ENCODE measurements at places on chromosomes 1 and 21.

- DNase-seq, result peak; percentile 66
Measured at GRCh38 chr1:160539990-160540858, 17.2 kb upstream of the SLAMF6 start.

- DNase-seq, result no peak
Measured at GRCh38 chr1:168843401-168843800, 114.4 kb upstream of the DPT start.

- DNase-seq, result no peak
Measured at GRCh38 chr1:40851643-40852042, 10.5 kb downstream of the CITED4 start.

GRCh38 chr1:917466-918091, 6.1 kb upstream of the SAMD11 start:
- DNase-seq, result no peak

DNA sequence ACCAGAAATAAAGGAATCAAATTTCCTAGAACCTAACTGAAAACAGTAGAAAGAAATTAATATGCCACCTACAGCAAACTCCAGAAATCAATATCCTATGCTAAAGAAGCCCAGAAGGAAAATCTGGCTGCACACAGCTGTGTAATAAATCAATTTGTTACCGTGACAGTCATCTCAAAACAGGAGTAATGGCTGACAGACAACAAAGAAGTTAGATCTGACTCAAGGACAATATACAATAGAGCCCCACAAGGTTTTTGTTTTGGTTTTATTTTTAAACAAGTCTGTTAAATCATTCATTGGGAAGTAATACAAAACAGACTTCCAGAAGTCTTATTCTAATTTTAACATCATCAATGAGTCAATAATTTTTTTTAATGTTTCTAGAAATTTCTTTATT, 168.4 kb downstream of the RERE start:
- no peak for DNase-seq

DNA sequence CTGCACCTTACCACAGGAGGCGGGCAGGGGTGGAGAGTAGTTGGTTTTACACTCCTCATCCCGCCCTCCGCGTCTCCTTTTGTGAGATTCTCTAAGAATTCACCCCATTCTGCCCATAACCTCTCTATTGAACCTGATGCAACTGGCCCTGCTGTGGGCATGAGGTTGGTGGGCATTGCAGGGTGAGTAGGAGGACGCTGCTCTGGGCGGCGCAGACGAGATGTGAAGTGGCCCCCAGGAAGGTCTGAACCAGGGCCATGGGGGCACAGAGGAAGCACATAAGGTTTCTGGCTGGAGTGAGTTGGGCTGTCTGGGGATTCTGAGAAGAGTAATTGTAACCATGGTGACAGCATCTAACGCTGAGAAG, 8.8 kb downstream of the PADI1 start:
- no peak for DNase-seq

DNA sequence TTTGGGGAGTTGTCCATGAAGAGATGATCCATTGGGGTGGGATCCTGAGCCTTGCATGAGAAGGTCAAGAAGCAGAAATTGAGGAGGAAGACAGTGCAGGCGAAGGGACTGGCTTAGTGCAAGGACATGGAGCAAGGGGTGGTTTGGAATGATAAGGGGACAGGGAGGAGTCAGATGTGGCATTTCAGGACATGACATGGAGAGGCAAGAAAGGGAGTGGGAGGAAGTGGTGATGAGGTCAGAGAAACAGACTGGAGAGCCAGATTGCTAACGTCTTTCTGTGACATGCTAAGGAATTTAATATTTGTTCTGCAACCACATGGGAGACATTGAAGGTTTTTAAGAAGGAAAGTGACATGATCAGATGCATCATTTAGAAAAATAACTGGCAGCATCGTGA, 346.8 kb upstream of the FMN2 start:
- no peak for DNase-seq

DNA sequence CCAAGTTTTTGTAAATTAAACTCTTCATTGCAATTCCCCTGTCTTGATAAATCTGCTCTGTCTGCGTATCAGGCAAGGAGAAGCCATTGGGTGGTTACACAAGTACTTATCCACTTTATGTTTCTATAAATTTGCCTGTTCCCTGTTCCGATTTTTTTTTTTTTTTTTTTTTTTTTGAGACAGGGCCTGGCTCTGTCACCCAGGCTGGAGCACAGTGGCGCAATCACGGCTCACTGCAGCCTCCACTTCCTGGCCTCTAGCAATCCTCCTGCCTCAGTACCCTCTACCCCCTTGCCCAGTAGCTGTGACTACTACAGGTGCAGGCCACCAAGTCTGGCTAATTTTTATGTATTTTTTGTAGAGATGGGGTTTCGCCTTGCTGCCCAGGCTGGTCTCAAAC, 11.1 kb upstream of the CSRP1 start:
- DNase-seq, result no peak

- no peak for DNase-seq
Measured at GRCh38 chr1:180267761-180268555, 37.9 kb downstream of the LHX4 start.

- DNase-seq, result no peak
Measured at GRCh38 chr1:224528900-224529299, 87.2 kb upstream of the CNIH3 start.

DNA sequence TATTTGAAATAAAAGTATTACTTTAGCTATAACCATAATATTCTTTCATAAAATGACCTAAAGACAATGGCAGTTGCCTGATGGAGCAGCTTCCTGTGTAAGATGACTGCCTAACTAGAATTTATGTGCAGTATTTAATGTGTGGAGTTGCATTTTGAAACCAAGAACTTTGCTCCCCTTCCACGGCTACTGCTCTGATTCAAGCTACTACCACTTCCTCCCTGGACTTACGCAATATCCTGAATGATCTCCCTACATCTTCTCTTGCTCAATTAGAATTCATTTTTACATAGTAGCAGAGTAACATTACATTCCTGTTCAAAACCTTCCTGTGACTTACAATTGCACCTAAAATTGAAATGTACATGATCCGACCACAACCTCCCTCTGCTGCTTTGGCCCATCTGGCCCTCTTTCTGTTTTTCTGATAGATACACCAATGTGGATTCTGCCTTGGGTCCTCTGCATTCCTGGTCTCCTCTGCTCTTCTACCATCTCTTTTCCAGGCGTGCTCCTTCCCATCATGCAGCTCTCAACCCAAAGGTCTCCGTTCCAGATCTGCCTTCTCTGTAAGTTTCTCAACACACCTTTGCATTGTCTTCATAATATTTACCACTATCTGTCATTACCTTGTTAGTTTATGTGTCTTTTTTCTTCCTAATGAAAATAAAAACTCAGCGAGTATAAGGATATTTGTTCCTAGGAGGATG, 47.4 kb upstream of the USP25 start:
- no peak for DNase-seq

GRCh38 chr1:41638086-41639024, 153.9 kb upstream of the EDN2 start:
- DNase-seq, result no peak

DNA sequence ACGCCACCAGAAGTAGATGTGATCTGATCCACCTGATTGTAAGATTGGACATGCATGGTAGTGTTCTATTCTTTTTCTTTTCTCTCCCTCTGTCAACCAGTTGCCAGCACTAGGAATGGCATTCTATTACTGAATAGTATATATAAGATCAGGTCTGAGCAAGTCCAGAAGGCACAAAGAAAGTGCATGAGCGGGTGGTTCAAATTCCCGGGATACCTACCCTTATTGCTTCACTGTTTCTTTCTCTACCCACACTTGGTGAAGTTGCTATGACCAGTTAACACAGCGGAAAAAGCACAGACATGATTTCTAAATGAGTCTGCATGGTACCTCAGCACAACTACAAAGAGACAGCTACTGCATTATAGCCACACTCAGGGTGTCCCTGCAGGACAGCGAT, 64.0 kb downstream of the SLC9A1 start:
- DNase-seq, result no peak

DNA sequence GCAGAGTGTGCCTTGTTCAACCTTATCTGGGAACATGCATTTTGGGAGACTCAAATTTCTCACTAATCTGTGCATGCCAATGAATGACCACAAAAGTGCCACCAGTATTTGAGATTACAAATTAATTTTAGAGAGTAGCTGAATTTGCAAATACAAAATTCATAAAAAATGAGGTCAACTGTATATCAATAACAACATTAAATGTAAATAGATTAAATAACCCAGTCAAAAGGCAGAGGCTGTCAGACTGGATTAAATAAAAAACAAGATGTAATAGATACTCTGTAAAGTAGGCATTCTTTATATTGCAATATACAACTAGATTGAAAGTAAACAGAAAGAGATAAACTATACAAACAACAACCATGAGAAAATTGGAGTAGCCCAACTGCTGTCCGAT, 5.5 kb upstream of the KRTAP10-3 start:
- no peak for DNase-seq

DNA sequence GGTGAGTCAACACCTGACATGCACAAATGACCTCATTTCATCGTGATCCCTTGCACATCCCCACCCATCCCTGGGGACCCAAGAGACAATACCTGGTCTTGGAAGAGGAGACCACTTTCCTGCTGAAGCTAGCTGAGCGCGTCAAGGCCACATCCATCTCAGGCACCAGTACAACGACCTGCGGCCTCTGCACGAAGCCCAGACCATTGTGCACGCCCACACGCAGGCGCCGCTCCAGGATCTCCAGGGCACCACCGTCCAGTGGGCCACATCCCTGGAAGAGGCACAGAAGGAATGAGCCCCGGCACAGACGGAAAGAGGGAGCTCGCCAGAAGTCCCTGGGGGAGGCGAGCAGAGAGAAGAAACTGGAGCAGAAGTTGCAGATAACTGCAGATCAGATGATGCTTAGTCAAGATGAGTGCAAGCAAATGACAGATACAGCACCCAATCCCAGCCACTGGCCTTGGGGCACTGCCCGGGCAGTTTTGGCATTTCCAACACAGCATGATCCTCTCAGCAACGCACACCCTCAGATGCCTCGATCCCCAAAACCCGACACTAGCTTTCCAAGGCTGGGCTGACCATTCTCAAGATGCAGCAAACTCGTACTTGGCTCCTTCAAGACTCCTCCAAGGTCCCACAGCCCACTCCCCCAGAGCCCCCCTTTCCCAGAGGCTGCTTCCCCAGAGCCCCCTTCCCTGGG, 44.1 kb downstream of the NPHP4 start:
- no peak for DNase-seq

DNA sequence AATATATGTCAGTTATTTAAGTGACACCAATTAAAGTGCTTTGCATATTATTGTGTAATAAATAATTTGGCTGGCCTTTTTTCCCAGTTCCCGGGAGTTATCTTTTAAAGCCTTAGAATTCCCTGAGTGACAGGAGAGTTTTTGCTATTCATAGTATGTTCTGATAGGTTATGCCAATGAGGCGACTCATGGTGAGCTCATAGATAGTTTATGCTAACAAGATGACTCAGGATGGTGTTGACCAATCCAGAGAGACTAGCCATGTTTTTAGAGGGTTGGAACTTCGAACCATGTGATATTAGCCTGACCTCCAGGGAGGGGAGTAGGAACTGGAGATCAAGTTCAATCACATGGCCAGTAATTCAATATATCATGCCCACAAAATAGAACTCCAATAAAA, 310.8 kb downstream of the USP25 start:
- no peak for DNase-seq

- no peak for DNase-seq
Measured at GRCh38 chr1:18950401-18951026, 6.0 kb downstream of the IFFO2 start.

DNA sequence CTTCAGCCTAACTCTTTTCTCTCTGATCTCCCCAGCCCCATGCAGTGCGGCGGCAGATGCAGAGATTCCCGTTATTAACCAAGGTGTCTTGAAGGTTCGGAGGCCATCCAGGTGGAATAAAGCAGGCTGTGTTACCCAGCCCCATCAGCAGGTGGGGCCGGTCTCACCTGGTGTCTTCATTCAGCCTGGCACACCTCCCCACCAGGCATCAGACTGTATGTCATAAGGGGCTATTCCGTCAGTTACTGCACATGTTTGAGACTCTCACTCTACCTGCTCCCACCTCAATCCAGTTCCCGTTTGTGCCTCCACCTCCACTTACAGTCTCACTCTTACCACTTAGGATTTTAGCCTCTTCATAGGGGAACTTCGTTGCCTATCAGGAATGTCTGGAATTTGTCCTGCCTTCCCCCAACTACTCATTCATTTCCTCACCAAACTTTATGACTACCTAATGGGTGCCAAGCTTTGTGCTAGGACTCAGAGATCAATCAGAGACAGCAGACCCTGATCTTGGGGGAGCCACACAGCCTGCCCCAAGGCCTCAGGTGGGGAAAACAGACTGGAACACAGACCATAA, 170.2 kb downstream of the PLPP3 start:
- DNase-seq, result peak; percentile 29

DNA sequence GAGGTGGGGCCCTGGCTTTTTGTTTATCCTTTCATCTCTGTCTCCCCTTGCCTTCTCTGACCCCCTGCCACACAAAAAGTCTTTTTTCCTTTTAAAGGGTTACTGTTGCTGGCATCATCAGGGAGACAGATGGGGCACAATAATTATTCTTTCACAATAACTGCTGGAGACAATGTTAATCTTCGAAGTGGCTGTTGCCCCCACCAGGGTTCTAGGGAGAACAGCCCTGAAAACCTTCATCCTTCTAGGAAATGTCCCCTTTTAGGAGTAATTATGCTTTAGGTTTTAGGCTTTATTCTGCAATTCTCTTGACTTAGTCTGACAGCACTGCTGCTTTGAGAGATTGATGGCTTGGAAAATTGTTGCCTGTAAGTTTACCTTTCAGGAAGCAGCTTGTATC, 150.0 kb downstream of the NOS1AP start:
- no peak for DNase-seq

DNA sequence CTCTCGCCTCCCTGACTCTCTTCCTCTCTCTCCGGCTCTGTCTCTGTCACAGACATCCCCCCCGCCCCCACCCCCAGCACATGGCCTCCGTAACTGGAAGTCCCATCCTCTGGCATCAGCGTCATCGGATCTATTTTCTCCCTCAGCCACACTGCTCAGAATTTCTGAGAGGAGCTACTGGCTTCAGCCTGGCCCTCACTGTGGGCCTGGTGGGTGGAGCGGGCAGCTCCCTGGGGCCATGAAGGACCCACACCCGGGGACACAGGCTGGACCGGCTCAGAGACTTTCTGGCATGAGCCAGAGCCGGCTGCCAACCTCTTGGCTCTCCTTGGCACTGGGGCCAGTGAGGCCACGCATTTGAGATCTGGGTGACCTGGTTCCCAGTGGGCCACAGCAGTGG, 61.2 kb upstream of the CASZ1 start:
- no peak for DNase-seq

GRCh38 chr1:246837418-246838117, 94.2 kb downstream of the AHCTF1 start:
- DNase-seq, result no peak

GRCh38 chr1:46133781-46134350, 1.4 kb upstream of the PIK3R3 start:
- no peak for DNase-seq

- no peak for DNase-seq
Measured at GRCh38 chr1:58654322-58654721, 45.5 kb downstream of the MYSM1 start.

- no peak for DNase-seq
Measured at GRCh38 chr1:167132301-167133010, 38.6 kb downstream of the STYXL2 start.

- DNase-seq, result no peak
Measured at GRCh38 chr1:79271759-79272158, 265.2 kb upstream of the ADGRL4 start.
